ENCODE measurements at places on chromosomes 1 and 21.

GRCh38 chr1:9294405-9294773 is 1.7 kb downstream of the SPSB1 start:
- peak overlapping the region; percentile 83 for H3K4me3 ChIP-seq
- H3K4me1 ChIP-seq, result peaks cover 48% of the 10 kb centered on the region
- H3K27ac ChIP-seq, result peak overlapping the region; percentile 60
- DNase-seq, result peak; percentile 82

DNA sequence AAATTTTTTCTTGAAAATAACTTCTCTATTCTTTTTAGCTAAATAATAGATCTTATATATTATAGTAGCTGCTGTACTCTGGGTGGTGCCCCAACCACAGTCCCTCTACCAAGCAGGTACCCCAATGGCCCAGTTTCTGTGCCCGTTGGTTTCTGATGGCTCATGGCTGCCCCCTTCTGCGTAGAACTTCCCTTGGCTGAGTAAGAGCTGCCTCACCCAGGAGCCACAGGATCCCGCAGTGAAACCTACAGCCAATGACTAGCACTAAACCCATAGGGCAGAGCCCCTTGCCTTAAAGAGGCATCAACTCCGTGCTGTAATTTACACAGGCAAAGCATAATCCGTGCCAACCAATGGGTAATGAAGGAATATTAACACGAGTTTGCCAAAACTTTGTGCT is 247.5 kb downstream of the USH2A start:
- no peak overlapping the region for H3K4me3 ChIP-seq
- DNase-seq, result no peak
- no peaks in the 10 kb centered on the region for H3K36me3 ChIP-seq
- no peak overlapping the region for H3K27ac ChIP-seq

DNA sequence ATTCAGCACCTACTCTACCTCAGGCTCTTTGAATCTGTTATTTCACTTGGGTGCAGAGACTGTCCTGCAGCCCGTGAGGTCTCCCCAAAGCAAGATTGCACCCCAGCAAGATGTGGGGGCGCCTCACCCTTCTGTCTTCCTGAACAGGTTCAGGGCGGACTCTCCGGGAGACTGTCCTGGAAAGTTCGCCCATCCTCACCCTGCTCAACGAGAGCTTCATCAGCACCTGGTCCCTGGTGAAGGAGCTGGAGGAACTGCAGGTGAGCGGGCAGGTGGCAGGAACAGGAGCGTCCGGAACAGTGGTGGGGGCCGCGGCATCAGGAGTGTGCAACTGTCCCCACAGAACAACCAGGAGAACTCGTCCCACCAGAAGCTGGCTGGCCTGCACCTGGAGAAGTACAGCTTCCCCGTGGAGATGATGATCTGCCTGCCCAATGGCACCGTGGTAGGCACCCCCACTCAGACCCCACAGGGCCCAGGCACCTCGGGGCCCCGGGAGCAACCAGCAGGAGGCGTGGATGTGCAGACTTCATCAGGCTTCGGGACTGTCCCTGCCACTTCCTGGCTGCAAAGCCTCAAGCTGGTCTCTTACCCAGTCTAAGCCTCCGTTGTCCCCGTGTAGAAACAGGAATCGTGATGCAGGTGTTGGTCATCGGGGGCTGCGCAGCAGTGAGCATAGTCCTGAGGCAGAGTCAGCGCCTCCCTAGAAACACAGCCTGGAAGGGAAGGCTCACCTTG is 5.9 kb upstream of the MTFR1L start:
- no peak overlapping the region for H3K27ac ChIP-seq
- H3K36me3 ChIP-seq, result no peaks in the 10 kb centered on the region
- H3K27me3 ChIP-seq, result no peaks in the 10 kb centered on the region
- peaks cover 9% of the 10 kb centered on the region for H3K4me1 ChIP-seq
- H3K4me3 ChIP-seq, result no peak overlapping the region

DNA sequence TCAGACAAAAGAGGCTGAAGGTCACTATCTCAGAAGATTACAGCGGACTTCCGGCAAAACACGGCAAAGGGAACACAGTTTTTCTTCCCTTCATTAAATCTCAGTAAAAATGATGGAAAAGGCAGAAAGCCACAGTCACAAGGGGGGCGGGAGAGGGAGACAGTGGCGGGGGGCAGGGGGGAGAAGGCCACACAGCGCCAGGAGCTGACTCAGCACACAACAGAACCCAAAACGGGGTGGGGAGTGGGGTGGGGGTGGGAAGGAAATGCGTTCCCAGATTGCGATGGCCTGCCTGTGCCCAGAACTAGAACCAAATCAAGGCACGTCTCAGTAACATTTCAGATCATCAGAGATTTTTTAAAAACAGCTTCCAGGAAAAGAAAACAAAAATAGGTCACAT is 13.4 kb downstream of the CFAP74 start:
- no peaks in the 10 kb centered on the region for H3K4me1 ChIP-seq
- H3K27me3 ChIP-seq, result peaks cover 47% of the 10 kb centered on the region
- no peaks in the 10 kb centered on the region for H3K36me3 ChIP-seq
- H3K27ac ChIP-seq, result no peak overlapping the region
- H3K4me3 ChIP-seq, result no peak overlapping the region
